Effector memory CD4-positive, alpha-beta T cell (primary cell): ENCODE measurements at places on chromosomes 3 and 15.

GRCh38 chr3:71502066-71502625 is 81.4 kb downstream of the FOXP1 start:
- H3K4me1 ChIP-seq, result peaks cover 3% of the 10 kb centered on the region
- H3K27me3 ChIP-seq, result no peaks in the 10 kb centered on the region
- no peak for DNase-seq

- no peaks in the 10 kb centered on the region for H3K4me1 ChIP-seq
- DNase-seq, result no peak
- no peaks in the 10 kb centered on the region for H3K27me3 ChIP-seq
- no peaks in the 10 kb centered on the region for H3K36me3 ChIP-seq
- no peak overlapping the region for H3K27ac ChIP-seq
- no peak overlapping the region for H3K4me3 ChIP-seq
Measured at GRCh38 chr15:21271566-21271965, 168.7 kb downstream of the POTEB3 start.

- H3K27me3 ChIP-seq, result no peaks in the 10 kb centered on the region
- no peaks in the 10 kb centered on the region for H3K4me1 ChIP-seq
- no peaks in the 10 kb centered on the region for H3K36me3 ChIP-seq
- no peak overlapping the region for H3K27ac ChIP-seq
- H3K4me3 ChIP-seq, result no peak overlapping the region
Measured at GRCh38 chr15:67267440-67267839, 12.9 kb downstream of the IQCH start.

- no peak for DNase-seq
- H3K27ac ChIP-seq, result no peak overlapping the region
- H3K4me3 ChIP-seq, result no peak overlapping the region
- H3K4me1 ChIP-seq, result no peaks in the 10 kb centered on the region
- H3K36me3 ChIP-seq, result no peaks in the 10 kb centered on the region
Measured at GRCh38 chr3:9109568-9109914, 139.9 kb downstream of the SRGAP3 start.

DNA sequence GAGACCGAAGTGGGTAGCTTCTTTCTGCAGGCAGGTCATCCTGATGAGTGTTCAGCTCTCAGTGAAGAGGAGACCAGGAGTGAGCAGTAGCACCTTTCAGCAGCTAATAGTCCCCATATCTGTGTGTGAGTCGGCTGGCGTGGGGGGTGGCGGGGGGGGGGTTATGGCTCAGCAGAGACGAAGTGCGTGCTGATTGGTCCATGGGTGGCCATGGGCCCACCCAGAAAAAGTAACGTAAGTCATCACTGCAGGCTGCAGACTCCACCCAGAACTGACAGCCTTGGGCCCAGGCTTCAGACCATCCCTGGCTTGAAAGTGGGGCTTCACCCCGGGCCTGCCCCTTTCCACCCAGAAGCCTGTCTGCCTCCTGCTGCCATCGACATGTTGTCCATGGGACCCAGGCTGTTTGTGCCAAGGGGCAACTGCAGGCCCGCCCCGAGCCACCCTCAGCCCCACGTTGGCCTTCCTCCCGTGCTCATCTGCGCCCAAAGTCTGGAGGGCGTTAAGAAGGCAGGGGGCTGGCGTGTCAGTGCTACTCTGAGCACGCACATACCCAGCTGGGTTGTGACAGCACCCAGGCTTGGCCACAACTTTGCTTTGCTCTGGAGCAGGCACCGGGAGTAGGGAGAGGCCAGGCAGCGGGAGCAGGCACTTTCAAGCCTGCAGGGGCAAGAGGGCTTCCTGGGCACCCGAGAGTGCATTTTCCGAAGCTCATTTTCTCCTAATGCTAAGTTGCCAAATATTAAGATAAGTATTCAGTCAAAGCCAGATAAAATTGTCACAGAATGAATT is 511.7 kb upstream of the CDIN1 start:
- no peak overlapping the region for H3K27ac ChIP-seq
- DNase-seq, result no peak
- H3K4me1 ChIP-seq, result no peaks in the 10 kb centered on the region
- no peak overlapping the region for H3K4me3 ChIP-seq

GRCh38 chr15:65839354-65839901 is 29.9 kb upstream of the RAB11A start:
- no peak overlapping the region for H3K4me3 ChIP-seq
- no peaks in the 10 kb centered on the region for H3K4me1 ChIP-seq
- no peak for DNase-seq
- no peaks in the 10 kb centered on the region for H3K27me3 ChIP-seq
- no peak overlapping the region for H3K27ac ChIP-seq

GRCh38 chr3:19213603-19214220 is 65.4 kb downstream of the KCNH8 start:
- H3K36me3 ChIP-seq, result no peaks in the 10 kb centered on the region
- no peak overlapping the region for H3K27ac ChIP-seq
- H3K4me1 ChIP-seq, result no peaks in the 10 kb centered on the region
- H3K4me3 ChIP-seq, result no peak overlapping the region
- no peak for DNase-seq

GRCh38 chr15:93467337-93467736 is 378.3 kb upstream of the RGMA start:
- no peaks in the 10 kb centered on the region for H3K4me1 ChIP-seq
- H3K36me3 ChIP-seq, result no peaks in the 10 kb centered on the region
- no peak for DNase-seq
- no peaks in the 10 kb centered on the region for H3K27me3 ChIP-seq

- H3K27ac ChIP-seq, result no peak overlapping the region
- H3K27me3 ChIP-seq, result no peaks in the 10 kb centered on the region
- no peaks in the 10 kb centered on the region for H3K4me1 ChIP-seq
- no peaks in the 10 kb centered on the region for H3K36me3 ChIP-seq
Measured at GRCh38 chr3:135125171-135125801, 330.2 kb downstream of the EPHB1 start.

DNA sequence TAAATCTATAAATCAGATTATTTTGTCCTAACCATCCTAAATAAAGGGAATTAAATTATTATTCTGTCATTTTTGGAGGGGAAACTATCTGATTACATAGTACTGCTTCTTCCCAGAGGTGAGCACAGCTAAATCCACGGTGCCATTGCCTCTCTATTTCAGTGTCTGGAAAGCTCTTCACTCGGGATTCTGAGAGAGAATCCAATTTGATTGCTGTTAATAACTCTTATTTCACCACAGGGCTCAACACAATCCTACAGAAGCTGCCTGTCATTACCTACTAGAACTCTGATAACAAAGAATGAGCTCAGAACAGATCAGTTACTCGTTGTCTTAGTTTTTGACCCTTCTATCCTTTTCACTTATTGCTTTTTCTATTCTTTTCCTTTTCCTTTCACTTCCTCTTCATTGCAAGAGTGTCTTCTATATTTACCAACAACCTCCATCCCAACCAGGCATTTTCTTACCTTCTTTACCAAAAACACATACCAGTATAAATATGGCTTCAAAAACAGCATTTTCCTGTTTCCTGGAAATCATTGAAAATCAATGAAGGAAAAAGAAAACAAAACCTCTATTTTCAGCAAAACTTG is 30.4 kb downstream of the OXNAD1 start:
- H3K27me3 ChIP-seq, result no peaks in the 10 kb centered on the region
- no peak for DNase-seq
- peaks cover 36% of the 10 kb centered on the region for H3K4me1 ChIP-seq
- peak overlapping the region; percentile 24 for H3K27ac ChIP-seq
- no peak overlapping the region for H3K4me3 ChIP-seq

- H3K27me3 ChIP-seq, result no peaks in the 10 kb centered on the region
- no peak overlapping the region for H3K27ac ChIP-seq
- H3K4me1 ChIP-seq, result no peaks in the 10 kb centered on the region
- H3K4me3 ChIP-seq, result no peak overlapping the region
Measured at GRCh38 chr15:88696254-88696653, 57.4 kb downstream of the ISG20 start.

GRCh38 chr3:188358787-188359493 is 205.0 kb downstream of the LPP start:
- H3K27me3 ChIP-seq, result no peaks in the 10 kb centered on the region
- H3K4me1 ChIP-seq, result peaks cover 11% of the 10 kb centered on the region
- H3K36me3 ChIP-seq, result no peaks in the 10 kb centered on the region
- DNase-seq, result no peak

GRCh38 chr3:38118421-38119247 is 18.3 kb downstream of the ACAA1 start:
- no peaks in the 10 kb centered on the region for H3K27me3 ChIP-seq
- H3K27ac ChIP-seq, result no peak overlapping the region
- no peak overlapping the region for H3K4me3 ChIP-seq
- H3K4me1 ChIP-seq, result no peaks in the 10 kb centered on the region

DNA sequence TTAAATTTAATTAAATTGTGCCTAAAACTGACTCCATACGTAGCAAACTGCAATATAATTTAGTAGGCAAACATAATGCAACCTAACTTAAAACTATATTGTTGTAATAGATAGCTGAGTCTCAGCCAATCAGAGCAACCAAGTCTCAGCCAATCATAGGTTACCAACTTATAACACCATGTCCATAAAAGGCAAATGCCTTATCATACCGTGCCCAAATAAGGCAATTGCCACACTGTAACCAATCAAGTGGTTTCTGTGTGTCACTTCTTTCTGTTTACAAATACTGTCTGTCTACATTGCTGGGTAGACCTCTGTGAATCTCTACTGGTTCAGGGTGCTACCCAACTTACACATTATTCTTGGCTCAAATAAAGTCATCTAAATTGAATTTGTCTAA is 728.4 kb upstream of the EPHA6 start:
- H3K36me3 ChIP-seq, result no peaks in the 10 kb centered on the region
- H3K4me3 ChIP-seq, result no peak overlapping the region
- no peaks in the 10 kb centered on the region for H3K4me1 ChIP-seq
- DNase-seq, result no peak

- H3K36me3 ChIP-seq, result no peaks in the 10 kb centered on the region
- no peaks in the 10 kb centered on the region for H3K27me3 ChIP-seq
- no peak overlapping the region for H3K4me3 ChIP-seq
- H3K27ac ChIP-seq, result no peak overlapping the region
Measured at GRCh38 chr3:29186131-29186599, 94.7 kb upstream of the RBMS3 start.

DNA sequence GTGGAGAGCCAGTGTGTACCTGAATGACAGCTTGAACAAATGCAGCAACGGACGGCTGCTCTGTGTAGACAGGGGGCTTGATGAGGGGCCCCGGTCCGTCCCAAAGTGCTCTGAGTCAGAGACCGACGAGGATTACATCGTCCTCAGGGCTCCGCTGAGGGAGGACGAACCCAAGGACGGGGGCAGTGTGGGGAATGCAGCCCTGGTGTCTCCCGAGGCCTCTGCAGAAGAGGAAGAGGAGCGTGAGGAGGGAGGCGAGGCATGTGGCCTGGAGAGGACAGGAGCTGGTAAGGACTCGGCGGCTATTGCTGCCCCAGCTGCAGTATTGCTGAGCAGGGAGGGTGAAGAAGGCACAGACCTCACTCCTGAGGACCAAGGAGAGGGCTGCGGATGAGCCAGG is 54.4 kb upstream of the WNT7A start:
- H3K36me3 ChIP-seq, result no peaks in the 10 kb centered on the region
- no peaks in the 10 kb centered on the region for H3K27me3 ChIP-seq
- H3K27ac ChIP-seq, result no peak overlapping the region
- DNase-seq, result no peak

GRCh38 chr15:41560572-41560874 is 1.5 kb downstream of the TYRO3 start:
- no peak overlapping the region for H3K27ac ChIP-seq
- H3K27me3 ChIP-seq, result no peaks in the 10 kb centered on the region
- no peak overlapping the region for H3K4me3 ChIP-seq
- H3K4me1 ChIP-seq, result peaks cover 17% of the 10 kb centered on the region
- no peaks in the 10 kb centered on the region for H3K36me3 ChIP-seq
- DNase-seq, result no peak

GRCh38 chr3:127694467-127695215 is 21.9 kb downstream of the ABTB1 start:
- no peaks in the 10 kb centered on the region for H3K36me3 ChIP-seq
- H3K4me1 ChIP-seq, result no peaks in the 10 kb centered on the region
- H3K27me3 ChIP-seq, result no peaks in the 10 kb centered on the region
- H3K4me3 ChIP-seq, result no peak overlapping the region
- peak; percentile 32 for DNase-seq
- H3K27ac ChIP-seq, result no peak overlapping the region

DNA sequence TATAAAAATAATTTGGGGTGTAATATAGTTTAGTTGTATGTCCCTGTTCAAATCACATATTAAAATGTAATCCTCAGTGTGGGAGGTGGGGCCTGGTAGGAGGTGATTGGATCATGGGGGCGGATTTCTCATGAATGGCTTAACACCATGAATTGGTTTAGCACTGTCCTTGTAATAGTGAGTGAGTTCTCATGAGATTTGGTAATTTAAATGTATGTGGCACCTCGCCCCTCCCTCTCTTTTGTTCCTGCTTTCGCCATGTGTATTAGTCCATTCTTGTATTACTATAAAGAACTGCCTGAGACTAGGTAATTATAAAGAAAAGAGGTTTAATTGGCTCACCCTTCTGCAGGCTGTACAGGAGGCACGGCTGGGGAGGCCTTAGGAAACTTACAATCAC is 83.9 kb downstream of the ANXA2 start:
- no peak overlapping the region for H3K4me3 ChIP-seq
- DNase-seq, result no peak
- H3K4me1 ChIP-seq, result no peaks in the 10 kb centered on the region
- peaks cover 4% of the 10 kb centered on the region for H3K27me3 ChIP-seq
- H3K27ac ChIP-seq, result no peak overlapping the region

DNA sequence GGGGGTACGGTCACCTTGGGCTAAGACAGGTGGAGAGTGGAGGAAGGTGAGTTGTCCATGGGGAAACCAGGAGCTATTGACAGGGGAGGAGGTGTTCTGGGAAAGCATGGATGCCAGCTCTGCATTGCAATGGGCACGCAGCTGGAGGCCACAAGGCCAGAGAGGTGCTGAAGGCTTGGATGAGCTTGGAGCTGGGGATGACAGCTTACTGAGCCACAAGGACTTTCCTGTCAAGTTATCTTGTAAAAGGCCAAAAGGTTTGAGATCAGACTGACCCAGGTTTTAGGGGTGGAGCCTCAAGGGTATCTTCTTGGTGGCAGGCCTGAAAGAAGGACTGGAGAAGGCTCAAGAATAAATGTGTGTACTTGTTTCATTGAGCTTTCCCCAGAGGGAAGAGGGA is 115.2 kb downstream of the ASB7 start:
- H3K27me3 ChIP-seq, result no peaks in the 10 kb centered on the region
- no peak for DNase-seq

DNA sequence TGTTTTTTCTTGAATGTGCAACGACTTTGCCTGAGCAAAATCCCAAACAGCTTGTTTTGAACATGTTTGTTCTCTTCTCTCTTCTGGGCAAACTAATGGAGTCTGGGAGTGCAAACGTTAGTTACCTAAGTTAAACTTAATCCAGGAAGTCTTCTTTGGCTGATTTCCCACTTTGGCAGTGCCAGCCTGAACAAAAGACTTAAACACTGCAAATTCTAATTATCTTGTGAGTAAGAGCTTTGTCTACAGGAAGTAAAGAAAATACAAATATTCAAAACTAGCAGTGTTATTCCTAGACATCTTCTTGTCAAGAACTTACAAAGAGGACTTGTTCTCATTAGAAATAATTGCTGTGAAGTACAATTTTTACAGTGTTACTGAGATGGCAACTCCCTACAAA is 16.7 kb upstream of the DENND6A start:
- no peaks in the 10 kb centered on the region for H3K36me3 ChIP-seq
- H3K27me3 ChIP-seq, result no peaks in the 10 kb centered on the region
- no peaks in the 10 kb centered on the region for H3K4me1 ChIP-seq
- H3K27ac ChIP-seq, result no peak overlapping the region
- H3K4me3 ChIP-seq, result no peak overlapping the region
- no peak for DNase-seq
